NCI-H187 treated with DMSO at 0.1 percent for 48 hours (cell line): ENCODE measurements at places on chromosomes 4 and X.

GRCh38 chr4:66930206-66930605 lies 615.1 kb downstream of the CENPC start:
- DNase-seq, result no peak

- no peak for DNase-seq
Measured at GRCh38 chrX:154401045-154401799, 3.0 kb downstream of the RPL10 start.

GRCh38 chr4:33975995-33976394 lies 2268.3 kb downstream of the ARAP2 start:
- DNase-seq, result no peak

DNA sequence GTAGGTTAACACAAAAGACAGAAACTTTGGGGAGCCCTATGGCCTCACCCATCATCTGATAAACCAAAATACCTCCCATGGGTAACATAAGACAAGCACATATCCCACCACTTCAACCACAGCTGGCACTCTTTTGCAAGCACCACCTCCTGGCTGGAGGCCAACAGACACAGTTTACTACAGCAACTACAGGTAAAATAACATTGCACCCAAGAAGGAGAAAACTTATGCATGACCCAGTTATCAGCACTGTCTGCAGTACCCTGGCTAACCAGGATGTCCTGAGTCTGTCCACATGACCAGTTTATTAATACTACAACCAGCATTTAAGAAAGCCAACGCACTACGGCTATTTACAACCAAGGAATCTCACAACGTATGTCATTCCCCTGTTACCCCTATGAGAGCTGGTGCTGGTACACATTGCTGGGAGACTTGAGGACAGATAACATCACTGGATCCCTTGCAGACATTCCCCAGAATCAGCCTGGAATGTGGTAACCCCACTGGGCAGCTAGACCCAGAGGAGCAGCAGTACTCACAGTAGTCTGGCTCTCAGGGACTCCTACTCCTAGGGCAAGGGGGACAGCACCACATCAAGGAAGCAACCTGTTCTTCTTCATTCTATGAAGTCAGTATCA lies 32.0 kb downstream of the ELF2 start:
- no peak for DNase-seq

DNA sequence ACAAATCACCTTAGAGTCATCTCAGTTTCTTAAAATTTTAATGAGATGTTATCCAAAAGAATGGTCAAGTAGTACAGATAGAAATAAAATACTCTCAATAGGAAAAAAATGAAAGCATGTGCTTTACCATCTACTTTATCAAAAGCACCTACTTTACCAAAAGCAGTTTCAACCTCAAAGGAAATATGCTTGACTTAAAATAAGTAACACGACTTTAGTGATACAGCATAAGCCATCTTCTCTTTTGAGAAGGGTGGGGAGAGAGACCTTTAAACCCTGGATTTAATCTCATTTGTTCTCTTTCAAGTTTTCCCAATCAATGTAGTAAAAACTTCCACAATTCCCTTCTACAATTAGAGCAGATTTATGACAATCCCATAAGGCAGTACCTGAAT lies 26.5 kb downstream of the OTUD4 start:
- no peak for DNase-seq
